AML-193 (cell line): ENCODE measurements at places on chromosomes 5 and 9.

GRCh38 chr9:73880101-73880500 lies 617.0 kb upstream of the RORB start:
- no peak for DNase-seq

GRCh38 chr5:2110137-2110933 lies 227.6 kb upstream of the IRX4 start:
- DNase-seq, result no peak

DNA sequence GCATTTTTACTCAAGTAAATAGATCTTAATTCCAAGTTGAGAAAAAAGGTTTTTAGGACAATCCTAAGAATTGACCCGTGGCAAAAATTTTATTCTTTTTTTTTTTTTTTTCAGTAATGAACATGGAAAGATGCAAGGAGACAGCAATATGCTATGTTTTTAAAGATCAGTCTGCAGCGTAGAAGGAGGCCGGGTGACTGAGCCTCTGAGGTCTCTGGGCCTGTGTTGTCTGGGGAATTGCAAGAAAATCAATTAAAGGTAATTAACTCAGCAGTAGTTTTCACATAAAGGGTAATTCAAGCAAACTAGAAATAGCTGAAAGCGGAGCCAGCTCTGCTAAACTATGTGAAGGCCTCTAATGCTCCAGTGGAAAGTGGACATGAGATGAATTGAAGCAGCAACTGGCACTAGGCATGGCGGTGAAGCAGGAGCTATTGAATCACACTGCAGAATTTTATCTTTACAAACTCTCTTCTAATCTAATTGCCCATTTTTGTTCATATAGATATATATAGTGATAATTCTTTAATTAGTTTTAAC lies 285.2 kb upstream of the ITGA1 start:
- DNase-seq, result no peak

DNA sequence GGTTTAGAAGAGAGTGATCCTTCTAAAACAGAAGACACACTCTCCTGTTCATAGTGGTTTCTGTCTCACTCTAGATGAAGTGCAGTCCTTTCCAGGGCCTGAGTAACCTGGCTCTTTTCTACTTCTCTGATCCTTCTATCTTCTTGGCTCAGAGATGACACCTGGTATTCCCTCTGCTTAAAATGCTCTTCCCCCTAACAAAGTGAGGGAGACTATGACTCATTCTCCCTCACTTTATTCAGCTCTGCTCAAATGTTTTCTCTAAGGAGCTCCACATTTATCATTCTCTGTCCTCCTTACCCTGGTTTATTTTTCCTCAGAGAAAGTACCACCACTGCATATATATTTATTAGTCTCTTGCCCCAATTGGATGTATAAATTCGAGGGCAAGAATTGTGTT lies 24.6 kb downstream of the TUT7 start:
- no peak for DNase-seq

DNA sequence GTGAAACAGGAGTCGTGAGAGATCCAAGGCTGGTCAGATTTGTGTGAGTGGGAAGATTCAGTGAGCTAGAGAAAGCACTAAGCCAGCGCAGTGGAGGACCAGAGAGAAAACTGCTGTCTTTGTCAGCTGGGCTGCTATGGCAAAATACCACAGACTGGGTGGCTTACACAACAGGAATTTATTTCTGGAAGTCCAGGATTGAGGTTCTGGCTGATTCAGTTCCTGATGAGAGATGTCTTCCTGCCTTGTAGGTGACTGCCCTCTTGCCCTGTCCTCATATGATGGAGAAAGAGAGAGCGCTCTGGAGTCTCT lies 24.2 kb upstream of the ANKRD33B start:
- no peak for DNase-seq

DNA sequence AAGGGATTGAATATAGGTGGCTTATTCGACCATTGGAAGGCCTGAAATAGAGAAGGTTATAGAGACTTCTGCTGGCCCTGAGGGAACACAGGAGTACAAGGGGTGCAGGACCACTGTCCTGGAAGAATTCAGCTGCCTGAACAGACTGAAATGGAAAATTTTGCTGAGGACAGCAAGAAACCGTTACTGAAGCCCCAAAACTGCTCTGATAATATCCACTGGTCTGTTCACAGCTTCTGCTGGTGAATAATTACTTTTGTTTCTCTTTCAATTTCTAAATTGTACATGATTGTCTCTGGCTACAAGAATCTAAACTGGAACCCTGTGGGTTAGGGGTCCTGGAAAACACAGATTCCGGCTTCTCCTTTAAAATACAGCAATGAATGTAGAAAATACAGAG lies 218.5 kb upstream of the CDH12 start:
- DNase-seq, result no peak

DNA sequence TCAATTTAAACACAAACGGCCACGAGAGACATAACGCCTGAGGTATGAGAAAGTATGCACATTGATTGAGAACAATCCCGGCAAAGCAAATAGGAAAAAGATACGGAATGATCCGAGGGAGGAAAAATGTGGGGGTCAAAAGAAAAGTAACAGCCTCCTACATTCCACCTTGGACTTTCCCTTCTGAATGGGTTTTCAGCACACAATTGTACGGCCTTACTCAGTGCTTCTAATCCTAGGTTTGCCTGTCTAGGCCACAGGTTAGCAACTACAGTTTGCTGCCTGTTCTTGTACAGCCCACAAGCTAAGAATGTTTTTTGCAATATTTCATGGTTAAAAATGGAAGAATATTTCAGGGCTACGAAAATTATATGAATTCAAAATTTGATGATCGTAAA lies 46.2 kb upstream of the RNF20 start:
- no peak for DNase-seq

DNA sequence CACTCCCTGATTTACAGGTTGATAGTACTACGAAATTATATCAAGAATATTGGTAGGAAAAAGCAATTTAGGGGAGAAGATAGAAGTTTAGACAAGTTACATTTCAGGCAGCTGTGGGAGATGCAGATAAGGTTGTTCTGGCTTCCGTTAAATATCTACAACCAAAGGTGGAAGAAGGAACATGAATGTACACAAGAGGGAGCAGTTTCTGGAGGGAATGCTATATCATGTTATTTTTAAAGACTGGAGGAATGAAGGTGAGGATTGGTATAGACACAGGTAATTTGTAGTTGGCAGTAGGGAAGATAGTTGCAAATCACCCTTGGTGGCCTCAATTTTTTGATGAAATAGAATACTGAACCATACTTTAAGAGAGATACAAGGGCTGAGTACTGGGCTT lies 187.3 kb upstream of the NMUR2 start:
- DNase-seq, result peak; percentile 0

DNA sequence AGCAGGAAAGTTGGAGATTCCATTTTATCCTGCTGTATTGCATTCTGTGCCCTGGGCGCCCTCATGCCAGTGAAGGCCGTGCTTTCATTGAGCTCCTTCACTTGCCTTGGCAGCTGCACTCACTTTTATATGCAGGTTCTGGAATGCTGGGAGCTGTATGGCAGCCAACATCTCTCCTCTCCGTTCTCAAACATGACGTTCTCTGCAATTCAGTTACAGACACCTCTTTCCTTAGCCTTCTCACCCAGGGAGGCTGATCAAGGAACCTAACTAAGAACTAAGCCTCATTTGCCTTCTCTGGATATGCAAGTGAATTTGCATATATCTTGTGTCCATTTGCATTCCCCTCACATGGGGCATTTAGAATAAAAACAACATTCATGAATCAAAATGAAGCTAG lies 29.4 kb upstream of the PURA start:
- DNase-seq, result no peak

DNA sequence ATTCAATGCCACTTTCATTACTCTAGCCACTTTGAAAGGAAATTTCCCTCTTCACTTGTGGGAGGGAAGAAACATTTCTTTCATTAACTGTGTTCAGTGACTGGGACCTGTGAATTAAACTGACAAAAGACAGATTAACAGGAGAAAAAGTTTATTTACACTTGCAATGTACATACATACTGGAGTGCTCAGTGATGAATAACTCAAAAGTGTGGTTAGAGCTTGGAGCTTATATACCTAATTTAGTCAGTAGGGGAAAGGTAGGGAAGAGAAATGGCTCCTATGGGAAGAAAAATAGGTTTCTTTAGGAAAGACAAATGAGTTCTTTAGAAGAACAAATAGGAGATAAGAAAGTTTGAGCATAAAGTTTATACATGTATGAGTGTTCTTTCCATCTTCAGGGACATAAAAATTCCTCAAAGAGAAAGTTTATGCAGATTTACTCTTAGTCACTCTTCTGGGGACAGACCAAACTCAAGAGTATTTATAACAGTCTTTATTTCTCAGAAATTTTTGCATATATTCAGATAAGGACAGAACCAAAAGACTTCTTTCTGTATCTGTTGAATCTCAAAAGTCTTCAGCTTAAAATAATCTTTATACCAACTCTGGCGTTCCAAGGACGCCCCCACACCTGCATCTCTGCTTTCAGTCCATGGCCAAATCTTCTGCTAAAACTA lies 120.0 kb upstream of the RAI14 start:
- no peak for DNase-seq

GRCh38 chr9:111483858-111484571 lies at the start of gene ECPAS:
Gene ECPAS (minus strand): TSS chr9:111484383. CDS start chr9:111472918, 11,465 bp downstream.
- DNase-seq, result peak; percentile 42

GRCh38 chr9:137632230-137633161 lies 13.7 kb downstream of the EHMT1 start:
- no peak for DNase-seq

DNA sequence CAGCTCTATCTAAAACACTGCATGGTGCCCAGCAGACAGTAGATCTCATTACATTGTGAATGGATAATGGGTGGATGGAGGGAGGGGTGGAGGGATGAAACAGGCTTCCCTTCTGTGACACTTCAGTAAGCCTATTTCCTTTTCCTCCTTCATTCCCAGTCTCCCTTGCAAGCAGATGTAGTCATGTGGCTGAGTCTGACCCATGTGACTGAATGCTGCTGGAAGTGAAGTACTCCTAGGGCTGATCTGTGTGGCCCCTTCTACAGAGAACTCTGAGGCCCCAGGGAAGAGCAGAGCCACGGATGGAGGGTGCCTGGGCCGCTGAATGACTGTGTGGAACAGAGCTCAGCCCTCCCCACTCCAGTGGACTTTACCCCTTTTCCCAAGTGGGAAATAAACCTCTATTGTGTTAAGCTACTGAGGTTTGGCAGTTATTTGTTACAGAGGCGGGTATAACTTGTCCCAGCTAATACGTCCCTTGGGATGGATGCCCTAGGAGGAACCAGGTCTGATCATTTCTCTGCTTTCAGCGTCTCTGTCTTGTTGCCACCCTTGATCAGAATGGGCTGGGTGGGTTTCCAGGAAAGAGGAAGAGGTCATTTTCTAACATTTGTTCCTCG lies 176.1 kb upstream of the MVB12B start:
- DNase-seq, result no peak
